ENCODE measurements at places on chromosomes 7 and 10.

DNA sequence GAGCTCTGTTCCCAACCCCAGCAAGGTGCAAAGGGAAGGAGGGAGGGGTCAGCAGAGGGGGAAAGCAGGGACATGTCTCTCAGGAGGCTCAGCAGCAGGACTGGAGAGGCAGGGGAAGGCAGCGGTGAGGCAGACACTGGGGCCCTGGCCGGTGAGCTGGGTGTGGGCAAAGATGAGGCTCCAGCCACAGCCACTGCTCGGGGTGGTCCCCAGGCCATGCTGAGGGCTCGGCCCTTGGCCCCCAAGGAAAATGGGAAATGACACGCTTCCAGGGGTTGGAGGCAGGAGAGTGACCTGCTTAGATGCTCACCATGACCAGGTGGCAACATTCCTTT, 35.4 kb upstream of the CHST15 start:
- DNase-seq: no peak

- no peak for DNase-seq
Measured at GRCh38 chr7:132028144-132028920, 471.9 kb upstream of the PODXL start.

GRCh38 chr7:110601710-110602109, 489.2 kb upstream of the LRRN3 start:
- DNase-seq: no peak

DNA sequence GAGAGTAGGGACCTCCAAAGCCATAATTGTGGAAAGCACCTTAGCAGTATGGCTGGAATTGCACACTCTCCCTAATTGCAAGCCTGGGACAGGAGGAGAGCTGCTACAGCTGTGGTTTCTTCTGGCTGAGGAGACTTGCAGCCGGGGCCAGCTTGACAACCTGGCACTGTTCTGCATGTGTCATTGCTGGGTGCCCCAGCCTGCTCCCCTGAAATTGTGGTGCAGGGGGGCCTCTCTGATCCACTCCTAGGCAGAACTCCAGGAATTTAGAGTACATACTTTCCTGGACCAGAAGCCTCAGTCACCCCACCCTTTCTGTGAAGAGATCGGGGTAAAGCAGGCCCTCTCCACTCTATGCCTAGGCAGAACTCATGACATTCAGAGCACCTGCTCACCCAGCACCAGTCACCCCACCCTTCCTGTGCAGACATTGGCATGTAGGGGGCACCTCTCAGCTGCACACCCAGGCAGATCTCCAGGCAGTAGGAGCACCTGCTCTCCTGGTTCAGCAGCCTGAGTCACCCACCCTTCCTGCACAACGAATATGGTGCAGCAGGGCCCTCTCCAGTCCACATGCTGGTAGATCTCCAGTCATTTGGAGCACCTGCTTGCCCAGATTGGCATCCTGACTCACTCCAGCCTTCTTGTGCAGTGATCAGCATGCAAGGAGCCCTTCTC, 34.4 kb upstream of the DYNC1I1 start:
- no peak for DNase-seq

DNA sequence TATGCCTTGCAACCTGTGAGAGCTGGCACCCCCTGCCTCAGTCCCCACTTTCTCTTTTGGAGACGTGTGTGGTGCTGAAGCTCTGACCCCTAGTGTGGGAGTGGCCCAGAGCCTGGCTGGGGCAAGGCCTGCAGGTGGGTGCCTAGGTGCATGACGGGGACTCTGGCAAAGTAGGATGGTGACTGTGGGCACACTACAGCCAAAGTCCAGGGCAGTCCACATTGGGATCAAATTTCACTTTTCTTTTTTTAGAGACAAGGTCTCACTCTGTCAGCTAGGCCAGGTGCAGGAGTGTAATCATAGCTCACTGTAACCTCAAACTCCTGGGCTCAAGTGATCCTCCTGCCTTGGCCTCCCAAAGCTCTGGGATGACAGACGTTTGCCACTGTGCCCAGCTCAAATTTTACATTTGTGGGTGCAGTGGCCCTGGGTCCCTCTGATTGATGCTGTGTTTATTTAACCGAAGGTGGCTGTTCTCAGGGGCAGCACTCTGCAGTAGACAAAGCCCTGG, 52.3 kb downstream of the NEURL1 start:
- no peak for DNase-seq

GRCh38 chr7:151244841-151245346, 3.6 kb downstream of the SMARCD3 start:
- DNase-seq: no peak

- DNase-seq: peak; percentile 34
Measured at GRCh38 chr7:95871075-95871848, 98.9 kb downstream of the DYNC1I1 start.

GRCh38 chr7:38929460-38930171, 20.6 kb upstream of the VPS41 start:
- DNase-seq: no peak

GRCh38 chr7:17947620-17948019, 7.3 kb upstream of the SNX13 start:
- DNase-seq: no peak

GRCh38 chr7:132650498-132650897, 74.2 kb upstream of the PLXNA4 start:
- peak; percentile 60 for DNase-seq

GRCh38 chr7:132061937-132062336, 505.5 kb upstream of the PODXL start:
- DNase-seq: peak; percentile 30

DNA sequence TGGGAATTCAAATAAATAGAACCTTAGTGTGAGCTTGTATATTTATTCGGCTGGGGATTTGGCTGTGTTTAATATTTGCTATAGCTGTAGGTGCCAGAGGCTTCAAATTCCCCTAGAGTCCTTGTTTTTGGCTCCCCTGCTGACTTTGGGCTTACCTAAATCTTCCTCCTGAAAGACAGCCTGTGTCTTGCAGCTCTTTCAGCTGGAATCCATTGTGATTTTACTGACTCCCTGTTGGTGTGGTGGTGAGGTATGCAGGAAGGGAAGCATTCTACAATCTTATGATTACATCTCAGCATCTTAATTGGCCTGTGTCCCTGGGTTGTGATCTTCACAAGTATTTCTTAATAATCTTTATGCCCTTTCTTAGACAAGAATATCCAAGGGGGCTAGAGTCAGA, 25.9 kb downstream of the FOXI2 start:
- DNase-seq: no peak

- no peak for DNase-seq
Measured at GRCh38 chr7:133139801-133140200, 57.9 kb upstream of the CHCHD3 start.

GRCh38 chr10:69835875-69836730, 34.4 kb downstream of the COL13A1 start:
- DNase-seq: no peak

- DNase-seq: peak; percentile 61
Measured at GRCh38 chr10:112678987-112679386, 232.0 kb downstream of the VTI1A start.

DNA sequence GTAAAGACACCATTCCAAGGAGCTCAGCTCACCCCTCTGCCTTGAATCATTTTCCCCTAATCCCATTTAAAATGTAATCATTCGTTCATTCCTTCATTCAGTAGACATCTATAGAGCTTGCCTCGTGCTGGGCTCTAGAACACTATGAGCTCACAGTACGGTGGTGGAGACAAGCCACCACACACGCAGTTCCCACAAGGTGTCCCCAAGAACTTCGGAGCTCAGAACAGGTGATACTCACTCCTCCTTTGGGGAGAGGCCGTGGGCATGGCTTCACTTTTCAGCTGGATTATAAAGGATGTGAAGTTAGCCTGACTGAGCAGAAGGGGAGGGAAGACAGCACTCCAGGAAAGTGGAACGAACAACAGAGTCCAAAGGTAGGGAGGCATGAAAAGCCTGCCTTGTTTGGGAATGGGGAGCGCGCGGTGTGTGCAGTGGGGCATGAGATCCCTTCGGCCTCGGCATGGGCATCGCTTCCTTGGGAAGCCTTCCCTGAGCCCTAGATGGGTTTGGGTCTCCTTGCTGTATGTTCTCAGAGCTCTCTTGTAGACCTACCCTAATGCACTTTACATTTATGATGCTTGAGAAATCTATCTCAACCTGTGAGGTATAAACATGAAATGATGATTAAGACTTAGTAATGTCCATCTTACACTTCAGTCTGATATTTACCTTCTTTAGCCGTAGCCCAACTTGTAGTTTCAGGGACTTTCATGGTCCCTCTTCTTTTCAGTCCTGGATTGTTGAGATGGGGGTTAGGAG, 809 bp upstream of the OGA start:
- no peak for DNase-seq

GRCh38 chr10:75865413-75866299, 434.2 kb downstream of the LRMDA start:
- no peak for DNase-seq

- DNase-seq: no peak
Measured at GRCh38 chr10:128472196-128472595, 346.0 kb upstream of the MKI67 start.

DNA sequence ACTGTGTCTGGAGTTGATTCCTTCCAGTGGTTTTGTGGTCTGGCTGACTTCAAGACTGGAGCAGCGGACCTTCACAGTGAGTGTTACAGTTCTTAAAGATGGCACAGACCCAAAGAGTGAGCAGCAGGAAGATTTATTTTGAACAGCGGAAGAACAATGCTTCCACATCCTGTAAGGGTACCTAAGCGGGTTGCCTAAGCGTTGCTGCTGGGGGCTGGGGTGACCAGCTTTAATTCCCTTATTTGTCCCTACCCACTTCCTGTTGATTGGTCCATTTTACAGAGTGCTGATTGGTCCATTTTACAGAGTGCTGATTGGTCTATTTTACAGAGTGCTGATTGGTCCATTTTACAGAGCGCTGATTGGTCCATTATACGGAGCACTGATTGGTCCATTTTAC, 13.2 kb downstream of the AKR1B15 start:
- peak; percentile 87 for DNase-seq

DNA sequence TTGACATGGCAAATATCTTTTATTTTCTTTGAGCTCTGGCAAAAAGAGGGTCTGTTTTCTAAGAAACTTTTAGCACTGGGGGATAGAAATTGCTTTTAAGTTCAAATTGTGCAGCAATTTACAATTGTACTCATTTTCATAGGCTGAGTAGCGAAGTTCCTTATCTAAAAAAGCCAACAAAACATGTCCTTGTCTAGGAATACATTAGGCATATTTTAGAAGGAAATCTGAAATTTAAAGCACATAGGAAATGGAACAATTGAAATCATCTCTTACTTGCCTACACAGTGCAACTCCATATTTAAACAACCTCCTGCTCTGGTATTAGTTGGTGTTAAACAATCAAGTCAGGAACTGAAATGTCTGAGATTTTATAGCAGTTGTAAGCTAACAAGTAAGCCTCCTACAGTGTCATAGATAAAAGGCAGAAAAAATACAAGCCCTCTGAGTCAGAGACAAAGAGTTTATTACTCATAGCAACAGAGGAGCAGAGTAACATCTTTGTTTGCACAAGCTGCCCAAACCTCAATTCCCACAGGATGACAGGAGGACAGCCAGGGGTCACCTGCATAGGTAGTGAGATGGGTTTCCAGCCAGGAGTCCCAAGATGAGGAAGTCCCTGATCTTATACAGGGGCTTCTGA, 280.2 kb upstream of the HGF start:
- DNase-seq: peak; percentile 78

DNA sequence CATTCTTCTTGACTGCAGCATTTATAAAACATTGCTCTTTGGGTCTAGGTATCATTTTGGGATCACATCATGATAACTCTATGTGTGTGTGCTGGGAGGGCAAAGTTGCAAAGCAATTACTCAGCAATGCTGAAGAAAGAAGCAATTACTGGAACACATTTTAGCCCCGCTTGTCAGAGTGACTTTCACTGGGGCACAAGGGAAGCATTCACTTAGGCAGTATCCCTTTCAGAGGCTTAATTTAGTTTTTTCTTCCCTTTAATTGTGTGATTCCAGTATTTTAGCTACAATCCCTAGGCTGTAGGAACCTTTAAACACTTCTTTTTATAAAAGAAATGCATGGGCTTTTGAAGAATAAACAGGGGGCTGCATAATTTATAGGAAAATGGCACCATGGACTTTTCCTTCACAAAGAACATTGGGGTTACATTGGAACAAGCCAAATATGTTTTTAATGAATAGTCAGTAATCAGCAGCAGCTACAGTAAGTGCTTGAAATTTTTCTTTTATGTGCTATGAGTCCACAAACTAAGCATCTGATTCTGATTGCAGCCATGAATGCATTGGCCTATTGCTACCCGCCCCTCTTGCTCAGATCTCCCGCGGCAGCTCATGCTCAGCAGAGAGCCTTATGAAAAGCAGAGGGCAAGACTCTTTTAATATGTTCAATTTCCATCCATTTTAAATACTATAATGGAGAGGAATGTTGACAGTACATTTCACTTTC, 51.2 kb upstream of the NXPH1 start:
- no peak for DNase-seq

- DNase-seq: peak; percentile 99
Measured at GRCh38 chr10:89373916-89374711, 3.7 kb upstream of the IFIT1B start.

GRCh38 chr7:91720260-91720937, 160.1 kb downstream of the MTERF1 start:
- DNase-seq: peak; percentile 6

- DNase-seq: no peak
Measured at GRCh38 chr10:3964516-3964915, 179.5 kb upstream of the KLF6 start.

GRCh38 chr10:6920072-6921019, 340.3 kb upstream of the PRKCQ start:
- DNase-seq: peak; percentile 6

DNA sequence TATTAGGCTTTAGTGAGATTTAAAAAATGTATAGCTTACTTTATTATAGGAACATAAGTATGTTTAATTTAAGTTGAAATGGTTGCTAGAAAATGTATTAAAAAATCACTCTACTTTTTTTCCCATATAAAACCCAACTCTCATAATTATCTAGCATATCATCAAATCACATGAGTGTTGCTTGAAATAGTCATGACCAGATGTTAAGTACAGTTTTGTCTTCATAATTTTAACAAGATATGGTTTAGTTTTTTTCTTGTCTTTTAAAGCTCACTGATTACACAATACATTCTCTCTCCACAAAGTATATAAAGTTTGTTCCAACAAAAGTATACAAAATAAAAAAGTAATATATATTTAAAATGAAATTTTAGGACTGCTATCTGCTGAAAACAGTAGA, 82.8 kb downstream of the HGF start:
- no peak for DNase-seq
